Suprapubic skin (tissue), 4 donors: ENCODE measurements at places on chromosomes 1 and 21.

DNA sequence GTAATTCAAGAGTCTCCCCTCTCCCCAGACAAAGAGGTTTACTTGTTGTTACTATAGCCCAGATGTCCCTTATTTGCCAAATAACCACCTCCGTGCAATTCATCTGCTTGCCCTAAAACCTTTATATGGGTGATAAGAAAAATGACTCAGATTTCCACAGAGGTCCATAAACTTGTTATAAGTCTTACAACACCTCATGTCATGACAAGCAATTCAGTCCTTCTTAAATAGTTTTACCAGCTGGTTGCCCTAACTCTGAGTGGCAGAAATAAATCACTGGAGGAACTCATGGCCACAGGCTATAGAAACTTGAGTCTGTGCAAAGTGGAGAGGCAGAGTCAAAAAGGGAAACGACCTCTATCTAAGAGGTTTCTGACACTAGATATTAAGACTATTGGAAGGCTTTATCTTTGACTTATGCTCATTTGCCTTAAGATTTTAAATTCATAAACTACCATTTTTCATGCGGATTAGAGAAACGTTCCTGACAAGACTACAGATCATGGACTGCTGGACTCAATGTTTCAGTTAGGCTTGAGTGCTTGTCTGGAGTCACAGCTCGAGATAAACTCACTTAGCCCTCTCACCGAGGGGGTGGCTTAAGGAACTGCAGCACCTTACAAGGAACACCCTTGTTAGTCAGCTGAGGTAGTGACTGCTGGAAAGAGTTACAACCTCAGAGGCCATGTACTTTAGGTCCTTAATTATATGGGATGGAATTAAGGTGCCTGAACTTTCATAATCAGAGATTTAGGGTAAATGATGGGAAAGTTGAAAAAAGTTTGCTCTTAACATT is 662.5 kb upstream of the USP24 start:
- no peak for DNase-seq
- H3K27me3 ChIP-seq, result no peaks in the 10 kb centered on the region
- H3K4me1 ChIP-seq, result no peaks in the 10 kb centered on the region
- no peak overlapping the region for H3K27ac ChIP-seq
- no peaks in the 10 kb centered on the region for H3K36me3 ChIP-seq

DNA sequence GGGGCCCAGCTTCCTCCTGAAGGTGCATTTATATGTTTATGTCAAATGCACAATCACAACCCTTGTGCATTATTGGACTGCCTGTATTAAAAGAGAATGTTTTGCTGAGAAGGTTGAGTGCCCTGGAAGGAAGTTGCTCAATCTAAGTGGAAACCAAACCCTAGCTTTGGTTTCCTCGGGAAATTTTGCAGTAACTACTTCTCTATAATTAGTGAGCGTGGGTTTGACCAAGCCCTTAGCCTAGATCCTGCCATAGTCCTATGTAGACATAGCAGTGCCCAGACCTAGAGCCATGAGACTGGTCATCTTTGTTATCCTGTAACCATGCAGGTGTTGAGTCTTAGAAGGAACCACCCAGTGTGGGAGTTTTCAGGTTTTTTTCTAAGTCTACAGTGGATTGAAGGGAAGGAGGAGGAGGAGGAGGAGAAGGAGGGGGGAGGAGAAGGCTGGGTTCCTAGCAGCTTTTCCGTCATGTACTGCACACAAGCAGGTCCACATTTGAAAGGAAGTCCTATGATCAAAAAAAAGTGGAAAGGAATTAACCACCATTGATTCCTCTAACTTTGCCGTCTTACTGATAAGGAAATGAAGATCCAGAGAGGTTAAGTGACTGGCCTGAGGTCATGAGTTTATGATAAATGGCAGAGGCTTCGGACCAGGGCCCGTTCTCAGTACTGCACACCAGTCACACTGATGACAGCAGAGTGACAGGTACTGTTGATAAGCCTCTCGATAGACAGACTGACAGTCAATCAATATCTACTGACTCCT is 72.2 kb upstream of the LYST start:
- H3K4me3 ChIP-seq, result no peak overlapping the region
- H3K36me3 ChIP-seq, result no peaks in the 10 kb centered on the region
- DNase-seq, result no peak

GRCh38 chr1:169784102-169784501 is 10.6 kb downstream of the METTL18 start:
- no peak for DNase-seq
- H3K27ac ChIP-seq, result no peak overlapping the region
- H3K36me3 ChIP-seq, result no peaks in the 10 kb centered on the region

DNA sequence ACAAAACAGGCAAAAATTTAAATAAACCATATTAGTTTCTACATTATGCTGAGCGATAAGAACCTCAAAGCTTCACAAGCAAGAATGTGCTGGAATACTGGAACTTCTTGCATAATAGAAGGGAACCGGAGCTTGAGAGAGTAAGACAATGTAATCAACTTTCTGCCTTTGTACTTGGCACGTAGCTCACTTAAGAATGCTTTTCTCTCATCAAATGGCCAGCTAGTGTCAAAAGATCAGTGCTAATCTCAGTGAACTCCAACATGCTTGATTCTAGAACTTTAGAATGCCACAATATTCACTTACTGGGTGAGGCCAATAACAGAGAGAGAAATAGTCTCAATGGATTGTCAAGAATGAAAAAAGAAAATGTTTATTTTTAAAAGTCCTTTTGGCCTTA is 486.1 kb upstream of the LRRC7 start:
- no peak overlapping the region for H3K4me3 ChIP-seq
- H3K4me1 ChIP-seq, result no peaks in the 10 kb centered on the region
- no peak for DNase-seq
- no peaks in the 10 kb centered on the region for H3K36me3 ChIP-seq

DNA sequence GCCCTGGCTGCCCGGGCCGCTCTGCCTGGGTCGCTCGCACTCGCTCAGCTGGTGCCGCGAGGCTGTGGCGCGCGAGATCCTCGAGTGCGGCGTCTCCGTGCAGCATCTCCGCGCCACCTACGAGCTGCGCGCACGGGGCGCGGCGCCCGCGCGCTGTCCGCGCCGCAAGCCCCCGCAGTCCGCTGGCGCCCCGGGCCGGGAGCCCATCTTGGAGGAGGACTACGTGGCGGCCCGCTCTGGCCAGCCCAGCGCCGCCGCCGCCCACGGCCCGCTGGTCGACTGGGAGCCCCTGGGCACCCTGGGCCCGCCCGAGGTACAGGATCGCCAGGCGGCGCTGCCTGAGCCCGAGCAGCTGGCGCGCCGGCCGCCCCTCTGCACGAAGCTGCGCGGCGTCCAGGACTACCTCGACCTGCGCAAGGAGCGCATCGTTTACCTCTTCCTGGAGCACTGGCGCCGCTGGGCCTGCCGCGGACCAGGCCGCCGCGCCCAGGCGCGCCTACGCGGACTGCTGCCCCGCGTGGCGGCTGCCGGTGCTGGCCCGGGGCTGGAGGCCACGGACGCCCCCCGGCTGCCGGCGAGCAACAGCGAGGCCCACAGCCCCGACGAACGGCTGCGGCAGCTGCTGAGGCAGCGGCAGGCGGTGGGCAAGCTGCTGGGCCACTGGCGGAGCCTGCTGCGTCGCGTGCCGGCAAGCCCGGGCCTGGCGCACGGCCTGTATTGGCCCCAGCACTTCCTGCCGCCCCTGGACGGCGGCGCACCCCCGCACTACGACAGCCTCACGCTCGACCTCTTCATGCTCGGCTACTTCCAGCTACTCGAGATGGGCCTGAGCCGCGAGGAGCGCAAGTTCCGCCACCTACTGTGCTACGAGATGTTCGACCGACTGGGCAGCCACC is 10.9 kb downstream of the TNFRSF25 start:
- peak overlapping the region; percentile 26 for H3K4me3 ChIP-seq
- peaks cover 73% of the 10 kb centered on the region for H3K27me3 ChIP-seq
- H3K36me3 ChIP-seq, result no peaks in the 10 kb centered on the region
- H3K27ac ChIP-seq, result no peak overlapping the region

GRCh38 chr1:228276901-228277490 is 69.2 kb downstream of the OBSCN start:
- no peak overlapping the region for H3K4me3 ChIP-seq
- H3K27me3 ChIP-seq, result no peaks in the 10 kb centered on the region
- DNase-seq, result no peak
- peaks cover 15% of the 10 kb centered on the region for H3K4me1 ChIP-seq
- peaks cover 30% of the 10 kb centered on the region for H3K36me3 ChIP-seq
- no peak overlapping the region for H3K27ac ChIP-seq

- H3K27ac ChIP-seq, result no peak overlapping the region
- peak overlapping the region; percentile 17 for H3K4me3 ChIP-seq
- no peaks in the 10 kb centered on the region for H3K36me3 ChIP-seq
These were observed 2.9 kb downstream of the LHX9 start for GRCh38 chr1:197920067-197920396.

GRCh38 chr21:42366292-42367010 is at the start of gene TFF1:
TFF1 (minus strand) TSS chr21:42366535; CDS start chr21:42366495, 40 bp downstream.
- H3K27me3 ChIP-seq, result peaks cover 42% of the 10 kb centered on the region
- no peaks in the 10 kb centered on the region for H3K36me3 ChIP-seq
- no peak within 1 kb of the TSS for H3K27ac ChIP-seq
- no peak for DNase-seq
- no peaks in the 10 kb centered on the region for H3K4me1 ChIP-seq
- H3K4me3 ChIP-seq, result no peak within 1 kb of the TSS

DNA sequence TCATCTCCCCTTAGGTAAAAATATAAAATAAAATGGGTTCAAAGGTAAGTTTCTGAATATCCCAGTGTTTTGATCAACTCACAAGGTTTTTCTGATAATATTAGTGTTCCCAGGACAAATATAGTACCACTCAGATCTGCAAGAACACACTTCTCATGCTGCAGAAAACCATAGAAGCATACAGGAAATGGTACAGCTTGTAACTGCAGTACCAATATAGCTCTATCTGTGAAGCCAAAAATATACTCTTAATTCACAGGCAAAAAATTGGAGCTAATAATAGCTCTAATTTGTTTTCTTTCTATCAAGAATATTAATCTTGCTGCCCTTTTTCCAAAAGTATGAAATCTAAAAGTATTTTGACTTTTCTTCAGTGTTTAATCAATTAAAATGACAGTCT is 13.2 kb downstream of the VPS45 start:
- no peaks in the 10 kb centered on the region for H3K27me3 ChIP-seq
- H3K36me3 ChIP-seq, result peaks cover 76% of the 10 kb centered on the region
- DNase-seq, result no peak
- no peaks in the 10 kb centered on the region for H3K4me1 ChIP-seq

- peaks cover 4% of the 10 kb centered on the region for H3K27me3 ChIP-seq
- DNase-seq, result no peak
- H3K4me3 ChIP-seq, result no peak overlapping the region
- no peaks in the 10 kb centered on the region for H3K36me3 ChIP-seq
These were observed 36.5 kb downstream of the SYF2 start for GRCh38 chr1:25195835-25196234.

GRCh38 chr1:52474807-52475206 is 70.4 kb downstream of the PRPF38A start:
- H3K4me1 ChIP-seq, result no peaks in the 10 kb centered on the region
- no peaks in the 10 kb centered on the region for H3K27me3 ChIP-seq
- no peak overlapping the region for H3K27ac ChIP-seq
- peaks cover 45% of the 10 kb centered on the region for H3K36me3 ChIP-seq

- peaks cover 7% of the 10 kb centered on the region for H3K36me3 ChIP-seq
- H3K4me1 ChIP-seq, result no peaks in the 10 kb centered on the region
- no peak for DNase-seq
- H3K4me3 ChIP-seq, result no peak overlapping the region
- no peak overlapping the region for H3K27ac ChIP-seq
- no peaks in the 10 kb centered on the region for H3K27me3 ChIP-seq
These were observed 64.9 kb downstream of the PRKACB start for GRCh38 chr1:84208935-84209334.

GRCh38 chr1:94646141-94646643 is 104.6 kb upstream of the F3 start:
- no peak overlapping the region for H3K27ac ChIP-seq
- no peak for DNase-seq
- H3K4me1 ChIP-seq, result peaks cover 10% of the 10 kb centered on the region
- no peak overlapping the region for H3K4me3 ChIP-seq

DNA sequence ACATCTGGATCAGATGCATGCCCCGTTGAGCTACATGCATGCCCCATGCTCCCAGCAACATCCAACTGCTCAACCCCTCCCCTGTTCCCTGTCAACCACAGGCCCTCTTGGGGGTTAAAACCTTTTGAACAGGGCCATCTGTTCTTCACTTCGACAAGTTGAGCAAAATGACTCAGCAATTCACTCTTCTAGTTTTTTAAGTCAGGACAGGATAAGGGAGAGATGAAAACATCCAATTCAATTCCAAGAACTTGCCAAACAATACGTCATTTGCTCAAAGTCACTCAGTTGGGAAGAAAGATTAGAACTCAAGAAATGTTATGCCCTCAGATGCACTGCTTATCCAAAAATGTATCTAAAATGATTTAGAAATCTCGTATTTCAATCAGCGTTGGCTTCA is 46.1 kb upstream of the MTF2 start:
- H3K4me3 ChIP-seq, result no peak overlapping the region
- H3K27me3 ChIP-seq, result no peaks in the 10 kb centered on the region
- no peaks in the 10 kb centered on the region for H3K36me3 ChIP-seq
- no peak for DNase-seq

DNA sequence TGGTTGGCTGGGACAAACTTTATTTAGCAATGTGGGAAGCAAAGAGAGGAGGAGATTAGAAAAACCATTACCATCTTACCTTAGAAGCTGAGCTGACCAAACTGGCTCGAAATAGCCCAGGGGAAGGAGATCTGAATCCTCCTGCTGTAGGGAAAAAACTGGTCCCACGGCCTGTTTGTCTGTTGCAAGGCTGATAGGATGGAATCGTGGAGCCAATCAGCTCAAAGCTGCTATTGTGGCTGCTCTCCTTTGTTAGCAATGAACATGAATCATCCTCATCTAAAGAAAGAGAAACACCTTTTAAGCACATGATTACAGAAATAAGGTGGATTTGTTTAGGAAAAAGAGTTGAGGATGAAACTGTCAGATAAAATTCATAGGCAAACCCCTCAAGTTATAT is 21.5 kb downstream of the CLSPN start:
- no peaks in the 10 kb centered on the region for H3K27me3 ChIP-seq

GRCh38 chr21:30779249-30779648 is 24.0 kb upstream of the KRTAP21-1 start:
- no peak overlapping the region for H3K4me3 ChIP-seq
- no peaks in the 10 kb centered on the region for H3K27me3 ChIP-seq
- H3K4me1 ChIP-seq, result no peaks in the 10 kb centered on the region
- DNase-seq, result no peak
- no peak overlapping the region for H3K27ac ChIP-seq

GRCh38 chr21:44413566-44414290 is 41.6 kb upstream of the LRRC3 start:
- H3K27me3 ChIP-seq, result peaks cover 30% of the 10 kb centered on the region
- H3K4me1 ChIP-seq, result no peaks in the 10 kb centered on the region
- H3K36me3 ChIP-seq, result no peaks in the 10 kb centered on the region

DNA sequence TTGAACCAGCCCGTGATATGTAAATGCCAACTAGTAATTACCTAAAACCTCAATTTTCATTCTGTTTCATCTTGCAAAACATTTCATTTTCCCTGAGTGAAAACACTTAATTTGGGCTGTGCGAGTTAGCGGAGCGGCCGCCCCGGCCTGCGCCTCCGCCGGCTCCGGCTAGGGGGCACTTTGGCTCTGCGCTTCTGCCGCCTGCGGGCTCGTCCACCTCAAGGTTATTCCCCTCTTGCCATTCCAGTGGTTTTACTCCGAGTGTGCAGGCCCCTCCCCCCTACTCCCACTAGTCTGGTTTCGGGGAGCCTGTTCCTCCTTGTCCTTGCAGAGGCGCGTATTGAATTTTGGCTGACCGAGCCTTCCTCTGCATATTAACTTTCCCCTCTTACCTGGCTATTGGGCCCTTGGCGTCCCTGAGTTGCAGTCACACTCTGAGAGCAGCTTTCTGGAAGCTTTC is 55.6 kb downstream of the PEX14 start:
- H3K4me3 ChIP-seq, result no peak overlapping the region
- peaks cover 26% of the 10 kb centered on the region for H3K4me1 ChIP-seq
- no peaks in the 10 kb centered on the region for H3K27me3 ChIP-seq
- no peaks in the 10 kb centered on the region for H3K36me3 ChIP-seq

GRCh38 chr21:45379901-45380330 is 25.0 kb upstream of the COL18A1 start:
- peaks cover 9% of the 10 kb centered on the region for H3K27me3 ChIP-seq
- DNase-seq, result peak; percentile 31
- H3K27ac ChIP-seq, result no peak overlapping the region
- no peaks in the 10 kb centered on the region for H3K36me3 ChIP-seq
- peaks cover 11% of the 10 kb centered on the region for H3K4me1 ChIP-seq
